ENCODE measurements at places on chromosomes 1 and 21.

DNA sequence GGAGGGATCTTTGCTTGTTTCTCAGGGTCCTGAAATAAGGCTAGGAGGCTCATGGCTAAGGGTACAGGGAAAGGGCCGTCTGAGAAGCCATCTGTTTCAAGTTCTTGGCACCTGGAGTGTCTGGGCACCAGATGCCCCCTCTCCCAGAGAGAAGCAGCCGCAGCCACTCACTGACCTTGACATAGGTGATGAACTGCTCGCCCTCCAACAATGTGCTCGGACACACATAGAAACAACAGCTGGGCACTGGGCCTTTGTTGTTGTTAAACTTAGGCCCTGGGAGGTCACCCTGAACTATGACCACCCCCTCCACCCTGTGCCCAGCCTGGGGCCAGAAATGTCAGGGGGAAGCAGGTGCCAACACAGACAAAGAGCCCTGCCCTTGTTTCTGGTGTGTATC, 9.2 kb upstream of the TNNI1 start:
- no peak for DNase-seq

DNA sequence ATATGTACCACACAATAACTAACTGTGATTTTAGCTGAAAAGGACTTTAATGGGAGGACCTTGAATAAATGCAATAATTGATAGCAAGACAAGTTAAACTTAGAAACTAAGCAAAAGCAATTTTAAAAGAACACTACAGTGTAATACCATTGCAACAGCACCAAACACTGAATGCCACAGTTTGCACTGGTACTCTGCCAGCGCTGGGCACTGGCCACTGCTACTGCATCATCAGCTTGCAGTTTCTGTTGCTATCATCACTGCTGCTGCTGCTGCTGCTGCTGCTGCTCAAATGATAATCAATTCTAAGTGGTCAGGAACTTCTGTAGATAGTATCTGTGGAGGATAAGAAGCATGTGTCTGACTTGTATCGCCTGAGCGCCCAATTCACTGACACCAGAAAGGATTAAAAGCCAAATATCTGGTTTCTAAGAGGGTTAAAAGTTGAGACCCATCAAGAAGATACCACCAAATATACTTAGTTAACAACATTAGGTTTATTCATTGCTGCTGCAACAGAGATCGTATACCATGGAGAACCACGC, 306.9 kb downstream of the LRRC40 start:
- DNase-seq, result no peak

DNA sequence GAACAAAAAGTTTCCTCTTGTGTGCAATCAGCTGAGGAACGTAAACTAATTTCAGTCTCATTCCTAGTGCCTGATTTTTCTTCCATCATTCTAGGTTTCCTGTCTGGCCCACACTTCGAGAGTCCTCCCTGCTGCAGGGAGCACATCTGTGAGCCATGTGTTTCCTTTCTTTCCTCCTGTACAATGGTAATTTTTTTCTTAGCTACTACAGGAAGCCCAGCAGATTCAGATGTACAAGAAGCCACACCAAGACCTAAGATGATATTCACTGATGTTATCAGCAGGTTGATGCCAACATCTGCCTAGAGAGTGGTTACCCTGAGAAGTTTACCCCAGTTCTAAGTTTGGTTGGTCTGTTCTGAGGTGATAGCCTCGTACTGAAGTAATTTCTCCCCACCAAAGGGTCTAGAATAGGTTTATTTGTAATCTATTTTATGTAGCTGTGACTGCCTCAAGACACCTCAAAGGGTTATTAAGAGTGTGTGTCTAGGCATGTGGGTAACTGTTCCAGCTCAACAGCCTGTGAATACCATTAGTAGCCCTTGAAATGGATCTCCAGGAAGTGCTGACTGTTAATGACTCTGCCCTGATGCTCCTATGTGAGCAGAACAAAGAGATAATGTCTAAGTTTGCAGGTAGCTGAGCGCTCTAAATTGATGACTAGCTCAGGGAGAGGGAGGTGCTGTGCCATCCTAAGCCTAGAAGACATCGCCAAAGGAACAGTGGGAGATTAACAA, 31.7 kb upstream of the CLDN14 start:
- DNase-seq, result no peak

- no peak for DNase-seq
Observed at GRCh38 chr1:175512637-175513412, 230.6 kb downstream of the TNR start.

DNA sequence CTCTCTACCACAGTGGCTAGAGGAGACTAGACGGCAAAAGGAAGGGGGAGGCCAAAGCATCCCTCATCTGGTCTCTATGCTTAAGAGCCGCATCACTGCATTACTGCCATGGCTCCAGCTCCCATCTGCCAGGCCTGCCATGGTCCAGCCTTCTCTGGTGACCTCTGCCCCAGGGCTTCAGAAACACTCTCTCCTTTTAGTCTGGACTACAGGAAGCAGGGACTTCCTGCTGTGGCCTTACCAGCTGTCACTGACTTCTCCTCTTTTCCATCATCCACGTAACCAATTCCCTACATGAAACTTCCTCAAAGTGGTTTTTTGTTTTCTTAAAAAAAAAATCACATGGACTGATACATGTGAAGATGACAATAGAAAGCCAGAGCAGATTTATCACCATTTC, 323.1 kb upstream of the NFIA start:
- no peak for DNase-seq

GRCh38 chr1:238187575-238187949, 296.8 kb upstream of the ZP4 start:
- no peak for DNase-seq

DNA sequence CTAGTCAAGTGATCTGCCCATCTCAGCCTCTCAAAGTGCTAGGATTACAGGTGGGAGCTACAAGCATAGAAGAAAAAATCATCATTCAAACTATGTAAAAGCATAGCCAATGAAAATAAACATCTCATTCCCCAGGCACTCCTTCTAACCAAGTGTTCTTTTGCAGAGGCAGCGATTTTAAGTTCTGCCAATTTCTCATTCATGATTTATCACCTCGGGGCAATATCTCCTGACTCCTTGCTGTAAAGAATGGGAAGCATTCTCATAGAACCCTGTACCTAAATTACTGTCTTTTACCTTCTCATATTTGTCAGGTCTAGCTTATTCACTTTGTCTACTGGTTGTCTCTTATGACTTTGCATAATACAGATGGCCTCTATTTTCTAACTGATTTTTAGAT, 32.5 kb upstream of the IVNS1ABP start:
- no peak for DNase-seq
